ENCODE measurements at places on chromosomes 12 and 14. TPM values are rescaled to one million over a fixed set of nuclear protein-coding genes. Genes with fewer than 3 reads are reported as not detected.

GRCh38 chr12:132204793-132205270, 60.6 kb downstream of the NOC4L start:
- DNase-seq = no peak

- no peak for DNase-seq
These were observed 216.1 kb downstream of the SLC15A4 start for GRCh38 chr12:128607641-128608040.

DNA sequence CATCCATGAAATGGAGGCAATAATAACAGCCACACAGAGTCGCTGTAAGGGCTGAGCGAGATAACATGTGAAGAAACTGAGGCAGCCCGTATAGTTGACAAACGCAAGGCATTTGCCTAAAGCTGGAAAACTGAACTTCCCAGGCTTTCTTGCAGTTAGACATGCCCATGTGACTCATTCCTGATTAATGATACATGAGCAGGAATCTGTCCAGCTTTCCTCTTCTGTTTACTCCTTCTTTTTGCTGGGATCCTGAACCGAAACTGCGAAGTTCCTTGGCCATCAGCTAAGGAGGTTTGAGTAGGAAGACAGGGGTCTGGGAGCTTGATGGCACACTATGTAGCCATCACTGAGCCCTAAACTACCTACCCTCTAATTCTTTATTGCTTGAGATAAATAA, 52.2 kb downstream of the ST8SIA1 start:
- no peak for DNase-seq

- no peak for DNase-seq
These were observed 33.8 kb downstream of the SAMD4A start for GRCh38 chr14:54600717-54601109.

GRCh38 chr12:113138826-113139225, 3.3 kb upstream of the RASAL1 start:
- no peak for DNase-seq

DNA sequence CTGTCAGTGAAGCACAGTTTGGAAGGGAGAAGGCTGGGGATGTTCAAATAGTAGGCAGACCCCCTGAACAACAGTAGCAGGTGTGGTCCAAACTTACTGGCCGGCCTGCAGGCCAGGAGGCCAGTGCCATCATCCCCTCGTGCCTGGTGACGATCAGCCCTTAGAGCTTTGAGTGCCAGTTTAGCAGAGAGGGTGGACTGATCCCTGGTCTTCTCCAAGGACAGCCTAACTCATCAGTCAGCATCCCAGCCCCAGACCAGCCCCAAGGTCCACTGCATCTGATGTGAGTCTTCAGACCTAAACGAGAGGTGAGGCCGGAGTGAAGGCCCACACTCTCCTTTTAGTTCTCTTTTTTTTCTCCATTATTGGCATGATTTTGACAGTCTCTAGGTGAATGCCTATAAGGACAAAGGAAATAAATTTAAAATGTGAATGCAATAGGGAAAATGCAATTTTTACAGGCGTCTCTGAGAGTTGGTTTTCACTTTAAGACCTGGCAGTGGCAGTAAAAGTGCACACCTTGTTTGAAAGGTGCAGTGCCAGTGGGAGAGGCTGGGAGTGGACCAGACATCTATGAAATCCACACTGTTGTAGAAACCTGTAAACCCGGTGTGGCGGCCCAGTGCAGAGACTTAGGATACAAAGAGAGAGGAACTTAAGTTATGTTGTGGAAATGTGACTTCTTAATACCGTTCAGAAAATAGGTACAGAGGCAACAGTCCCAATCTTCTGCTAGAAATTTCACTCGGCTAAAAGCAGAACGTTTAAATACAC, 311.2 kb downstream of the CACNA1C start:
- DNase-seq = no peak

DNA sequence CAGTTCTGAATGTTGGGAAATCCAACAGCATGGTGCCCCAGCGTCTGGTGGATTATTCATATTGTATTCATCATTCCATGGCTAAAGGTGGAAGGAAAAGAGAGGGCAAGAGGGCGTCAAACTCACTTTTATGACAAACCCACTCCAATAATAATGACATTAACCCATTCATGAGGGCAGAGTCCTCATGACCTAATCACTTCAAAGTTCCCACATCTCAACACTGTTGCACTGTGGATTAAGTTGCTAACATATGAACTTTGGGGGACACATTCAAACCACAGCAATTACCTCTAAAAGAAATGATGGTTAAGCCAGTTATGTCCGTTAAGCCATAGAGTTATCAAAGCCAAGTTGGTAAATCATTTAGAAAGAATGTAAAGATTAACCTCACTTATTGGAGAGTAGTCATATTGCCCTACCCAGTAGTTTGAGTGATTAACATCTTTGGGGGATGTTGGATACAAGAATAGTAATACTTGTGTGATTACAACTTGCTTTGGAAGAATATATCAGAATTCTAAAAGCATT, 212.4 kb upstream of the FLRT2 start:
- no peak for DNase-seq

Gene CMA1
- total RNA-seq = not detected

Gene JPH4
- 28.9 TPM for total RNA-seq

Gene KIF26A
- total RNA-seq = 13.1 TPM

Data from occipital lobe (tissue), 3 donors.